ENCODE measurements at places on chromosomes 1 and 21. TPM values are rescaled to one million over a fixed set of nuclear protein-coding genes. Genes with fewer than 3 reads are reported as not detected.

Gene ASCL5
- total RNA-seq: not detected

Gene KDF1
- not detected for total RNA-seq

Gene KRTAP10-1
- total RNA-seq: not detected

Gene TNNI3K
- not detected for total RNA-seq

Gene GOLT1A
- total RNA-seq: not detected

Gene OR2L3
- not detected for total RNA-seq

Gene PLA2G2D
- not detected for total RNA-seq

Gene CLIC6
- not detected for total RNA-seq

DNA sequence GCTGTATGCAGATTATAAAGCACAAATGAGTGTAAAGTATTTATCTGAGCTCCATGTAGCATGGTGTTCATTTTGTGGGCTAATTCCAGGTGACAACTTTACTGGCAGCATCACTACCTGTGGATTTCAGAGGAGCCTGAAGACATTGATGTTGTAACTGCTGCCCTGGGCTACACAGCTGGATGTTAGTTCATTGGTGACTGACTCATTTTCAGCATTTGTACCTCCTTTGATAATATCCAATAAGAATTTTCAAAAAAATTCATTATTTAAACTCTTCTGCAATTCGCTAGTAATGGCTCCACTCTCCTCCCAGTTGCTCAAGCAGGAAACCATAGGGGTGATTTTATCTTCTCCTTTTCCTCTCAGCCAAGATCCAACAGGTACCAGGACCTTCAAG, 37.3 kb upstream of the HSD3B1 start:
- no peak for DNase-seq

GRCh38 chr1:198696211-198696610, 57.4 kb downstream of the PTPRC start:
- DNase-seq: no peak

DNA sequence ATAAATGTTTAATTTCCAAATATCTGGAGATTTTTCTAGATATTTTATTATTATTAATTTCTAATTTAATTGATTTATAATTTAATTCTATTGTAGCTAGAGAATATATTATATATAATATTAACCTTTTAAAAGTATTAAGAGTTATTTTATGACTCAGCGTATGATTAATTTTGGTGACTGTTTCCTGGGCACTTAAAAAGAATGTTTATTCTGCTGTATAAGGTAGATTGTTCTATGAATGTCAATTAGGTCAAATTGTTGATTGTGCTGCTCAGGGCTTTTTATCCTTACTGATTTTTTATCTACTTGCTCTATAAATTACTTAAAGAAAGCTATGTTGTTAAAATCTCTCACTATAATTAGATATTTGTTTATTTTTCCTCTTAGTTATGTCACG, 20.1 kb upstream of the GJA8 start:
- DNase-seq: no peak

- peak; percentile 37 for DNase-seq
These were observed 7.8 kb downstream of the CASZ1 start for GRCh38 chr1:10788592-10789006.

DNA sequence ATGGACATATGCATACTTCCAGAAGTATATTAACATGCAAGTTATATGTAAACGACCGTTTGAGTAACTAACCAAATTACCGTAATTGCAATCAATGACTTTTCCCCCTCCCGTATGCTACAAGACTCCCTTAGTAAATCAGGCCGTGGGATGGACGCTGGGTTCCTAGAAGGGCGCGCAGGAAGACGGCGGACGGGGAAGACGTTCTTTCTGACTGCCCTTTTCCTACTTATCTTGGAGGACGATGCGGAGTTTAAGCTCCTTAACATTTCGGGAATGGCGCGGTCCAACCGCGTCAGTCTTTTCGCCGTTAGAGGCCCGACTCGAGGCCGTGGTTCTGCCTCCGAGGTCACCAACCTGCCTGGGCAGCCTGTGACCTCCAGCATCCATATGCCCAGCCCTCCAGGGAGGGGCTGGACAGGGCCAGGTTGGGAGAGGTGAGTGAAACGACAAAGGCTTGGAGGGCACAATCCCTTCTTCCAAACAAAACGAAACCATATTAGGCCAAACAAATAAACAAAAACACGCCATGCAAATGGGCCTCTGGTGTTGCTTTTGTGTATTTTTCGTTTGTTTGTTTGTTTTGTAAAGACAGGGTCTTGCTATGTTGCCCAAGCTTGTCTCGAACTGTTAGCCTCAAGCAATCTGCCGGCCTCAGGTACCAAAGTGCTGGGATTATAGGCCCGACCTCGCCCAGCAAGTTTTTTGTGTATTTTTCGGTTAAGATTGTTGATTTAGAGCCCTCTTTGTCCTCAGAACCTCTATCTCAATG, 873 bp upstream of the PI4KB start:
- DNase-seq: no peak

DNA sequence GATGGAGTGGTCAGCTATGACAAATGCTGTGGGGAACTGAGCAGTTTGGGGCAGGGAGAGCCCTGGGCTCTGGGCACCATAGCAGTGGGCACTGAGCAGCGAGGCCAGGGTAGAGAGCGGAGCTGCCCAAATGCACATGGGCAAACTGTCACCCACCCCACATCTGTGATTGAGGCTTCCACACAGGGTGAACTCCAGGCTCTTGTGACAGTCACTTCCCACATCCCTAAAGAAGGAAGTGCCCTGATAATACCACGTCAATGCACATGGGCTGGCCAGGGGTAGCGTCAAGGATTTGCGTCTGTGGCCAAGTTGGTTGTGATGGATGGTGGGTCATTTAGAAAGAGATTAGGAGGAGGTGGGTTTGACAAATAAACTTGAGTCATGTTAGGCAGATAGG, 2.6 kb upstream of the GUCA2B start:
- DNase-seq: no peak

- peak; percentile 90 for DNase-seq
These were observed 64.8 kb downstream of the DNTTIP2 start for GRCh38 chr1:93814059-93814794.

GRCh38 chr1:152458384-152459185, 44.5 kb upstream of the CRNN start:
- peak; percentile 65 for DNase-seq

GRCh38 chr1:111948209-111949171, 41.0 kb downstream of the KCND3 start:
- peak; percentile 52 for DNase-seq

DNA sequence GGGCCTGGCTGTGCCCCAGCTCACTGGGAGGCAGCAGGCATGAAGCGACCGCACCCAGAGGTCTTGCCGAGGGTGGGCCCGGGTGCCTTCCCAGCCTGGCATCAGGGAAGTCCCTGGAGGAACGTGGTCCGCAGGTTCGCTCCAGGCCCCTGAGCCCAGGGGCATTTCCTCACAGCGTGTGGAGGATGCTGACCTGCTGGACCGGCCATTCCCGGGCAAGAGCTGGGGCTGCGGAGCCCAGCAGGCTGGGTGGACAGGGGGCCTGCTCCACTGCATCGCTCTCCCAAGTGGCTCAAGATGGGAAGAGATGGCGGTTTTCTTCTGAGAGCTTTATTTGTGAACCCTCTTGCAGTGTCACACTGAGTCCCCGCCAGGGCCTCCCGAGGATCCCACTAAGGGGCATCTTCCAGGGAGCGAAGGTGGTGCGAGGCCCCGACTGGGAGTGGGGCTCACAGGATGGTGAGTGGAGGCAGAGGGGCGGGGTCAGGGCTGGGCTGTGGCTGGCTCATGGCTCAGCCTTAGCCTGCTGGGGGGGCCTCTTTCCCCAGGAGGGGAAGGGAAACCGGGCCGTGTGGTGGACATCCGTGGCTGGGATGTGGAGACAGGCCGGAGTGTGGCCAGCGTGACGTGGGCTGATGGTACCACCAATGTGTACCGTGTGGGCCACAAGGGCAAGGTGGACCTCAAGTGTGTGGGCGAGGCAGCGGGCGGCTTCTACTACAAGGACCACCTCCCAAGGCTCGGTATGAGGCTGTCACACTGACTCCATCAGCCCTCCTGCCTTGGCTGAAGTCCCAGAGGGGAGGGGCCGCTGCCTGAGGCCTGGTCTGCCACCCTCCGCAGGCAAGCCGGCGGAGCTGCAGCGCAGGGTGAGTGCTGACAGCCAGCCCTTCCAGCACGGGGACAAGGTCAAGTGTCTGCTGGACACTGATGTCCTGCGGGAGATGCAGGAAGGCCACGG, 7.2 kb upstream of the MMP23B start:
- no peak for DNase-seq

- DNase-seq: no peak
These were observed 924 bp upstream of the DDOST start for GRCh38 chr1:20662110-20662475.

DNA sequence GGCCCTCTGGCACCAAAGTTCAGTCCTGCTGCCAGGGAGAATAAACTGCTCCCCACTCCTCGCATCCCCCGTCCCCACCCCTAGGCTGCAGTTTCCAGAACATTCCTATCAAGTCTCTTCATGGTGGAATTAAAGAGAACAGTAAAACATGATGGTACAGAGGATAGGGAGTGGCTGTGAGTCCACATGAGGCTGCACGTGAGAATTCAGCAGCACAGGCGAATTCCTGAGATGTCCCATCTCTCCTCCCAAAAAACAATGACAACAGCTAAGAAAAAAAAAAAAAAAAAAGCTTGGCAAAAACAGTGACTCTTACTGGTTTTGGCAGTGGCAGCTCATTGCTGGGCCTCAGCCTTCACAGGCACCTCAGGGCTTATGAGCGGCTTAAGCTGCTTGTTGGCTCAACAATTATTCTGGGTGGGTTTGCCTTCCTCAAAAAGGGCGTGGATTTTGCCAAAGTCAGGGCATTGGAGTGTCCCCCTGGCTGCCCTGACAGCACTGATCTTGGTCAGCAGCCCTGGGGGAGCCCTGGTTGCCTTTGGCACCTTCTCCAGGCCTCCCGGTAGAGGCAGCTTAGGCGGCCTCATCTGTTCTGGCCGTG, 5.7 kb upstream of the IFFO2 start:
- no peak for DNase-seq

DNA sequence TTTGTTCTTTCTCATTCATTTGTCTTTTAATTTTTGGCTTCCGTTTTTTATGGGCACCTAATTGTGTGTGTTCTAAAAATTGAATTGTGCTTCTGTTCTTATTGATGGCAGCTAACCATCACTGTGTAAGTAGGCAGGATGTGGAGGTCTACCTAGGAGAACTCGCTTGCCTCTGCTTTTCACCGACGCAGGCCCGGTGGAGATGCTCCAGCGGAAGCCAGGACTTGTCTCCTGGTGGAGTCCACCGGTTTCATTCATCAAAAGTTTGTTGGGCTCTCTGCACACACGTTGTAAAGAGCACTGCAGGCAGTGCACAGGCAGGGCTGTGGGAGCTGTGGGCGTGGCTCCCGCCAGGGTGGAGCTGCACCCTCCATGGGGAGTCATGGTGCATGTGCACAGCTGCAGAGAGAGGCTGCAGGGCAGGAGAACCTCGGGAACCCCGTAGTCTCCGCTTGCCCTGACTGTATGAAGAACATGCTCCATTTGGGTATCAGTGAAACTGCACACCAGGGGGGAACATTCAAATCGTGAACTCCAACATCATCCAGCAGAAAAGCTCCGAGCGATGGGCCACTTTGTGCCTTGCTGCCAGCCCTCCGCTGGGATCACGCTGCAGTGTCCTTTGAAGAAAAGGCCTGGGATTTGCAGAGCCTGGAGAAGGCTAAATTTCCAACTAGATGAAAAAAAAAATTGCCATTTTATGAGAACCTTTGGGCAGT, 6.0 kb upstream of the C1orf174 start:
- DNase-seq: no peak

GRCh38 chr1:117575586-117576225, 30.1 kb upstream of the TENT5C start:
- no peak for DNase-seq

- no peak for DNase-seq
These were observed 199.0 kb downstream of the OLFM3 start for GRCh38 chr1:101797722-101798121.

DNA sequence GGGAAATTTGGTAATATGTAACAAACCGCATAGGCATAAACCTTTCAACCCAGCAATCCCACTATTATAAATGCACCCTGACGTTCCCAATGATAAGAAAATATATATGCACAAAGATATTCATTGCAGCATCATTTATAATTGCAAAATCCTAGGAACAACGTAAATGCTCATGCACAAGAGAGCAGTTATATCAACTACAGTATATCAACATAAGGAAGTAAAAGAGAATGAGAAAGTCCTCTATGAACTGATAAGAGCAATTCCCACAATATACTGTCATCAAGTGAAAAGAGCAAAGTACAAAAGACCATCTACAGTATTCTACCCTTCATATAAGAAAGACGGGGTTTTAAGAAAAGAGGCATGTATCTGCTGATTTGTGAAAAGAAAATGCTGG, 229.9 kb downstream of the SLC45A1 start:
- DNase-seq: no peak

DNA sequence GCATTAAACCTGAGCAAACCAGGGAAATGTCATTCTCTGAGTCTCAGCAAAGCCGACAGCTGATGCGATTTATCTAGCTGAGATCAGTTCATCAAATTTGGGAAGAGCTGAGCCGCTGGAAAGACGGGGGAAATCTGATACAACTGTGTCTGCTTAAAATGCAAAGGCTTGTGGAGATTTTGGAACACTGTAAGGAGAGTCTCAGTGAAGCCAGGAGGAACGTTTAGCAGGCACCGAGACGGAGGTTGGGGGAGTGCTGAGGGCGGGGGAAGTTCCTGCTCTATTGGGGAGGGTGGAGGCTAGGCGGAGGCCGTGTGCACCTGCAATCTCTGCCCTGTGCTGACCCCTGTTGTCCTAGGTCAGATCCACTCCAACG, 143.2 kb upstream of the CSF3R start:
- DNase-seq: no peak

- DNase-seq: peak; percentile 89
These were observed 1.1 kb upstream of the GTF2B start for GRCh38 chr1:88892357-88892877.

- DNase-seq: peak; percentile 11
These were observed 166.9 kb downstream of the HLX start for GRCh38 chr1:221045842-221046831.

DNA sequence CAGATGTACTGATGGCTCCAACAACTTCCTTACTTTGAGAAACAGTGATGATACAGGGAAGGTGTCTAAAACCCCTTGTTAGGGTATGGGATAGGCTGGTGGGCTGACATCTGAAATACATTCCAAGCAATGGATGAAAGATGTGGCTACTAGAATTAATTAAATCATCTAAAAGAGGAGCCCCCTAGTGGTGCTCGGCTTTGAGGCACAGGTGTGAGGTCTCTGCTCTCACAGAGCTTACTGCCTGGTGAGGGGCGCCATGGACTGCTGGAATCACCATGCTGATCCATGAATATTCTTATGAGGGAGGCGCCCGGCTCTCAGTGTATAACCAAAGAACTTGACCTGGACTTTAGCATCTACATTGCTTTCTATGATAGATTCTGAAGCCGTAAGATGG, 48.5 kb downstream of the GNG4 start:
- DNase-seq: no peak

GRCh38 chr21:45824546-45825215, 156.9 kb upstream of the COL6A1 start:
- DNase-seq: no peak

DNA sequence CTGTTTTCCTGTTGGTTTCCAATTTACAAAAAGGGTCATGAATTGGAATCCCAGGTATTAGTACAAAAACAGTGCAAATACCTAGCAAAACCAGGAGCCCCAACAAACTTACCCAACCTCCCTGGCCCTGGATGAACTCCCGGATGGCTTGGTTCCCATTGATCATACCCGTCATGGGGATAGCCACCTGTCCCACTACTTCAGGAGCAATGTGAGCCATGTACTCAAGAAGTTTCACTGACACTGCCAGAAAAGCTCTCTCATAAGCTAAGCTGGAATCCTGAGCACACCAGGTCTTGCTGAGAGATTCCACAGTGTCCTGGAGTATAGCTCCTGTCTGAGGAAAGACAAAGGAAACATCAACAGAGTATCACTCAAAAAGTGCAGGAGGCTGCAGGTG, 5.7 kb downstream of the BCL2L15 start:
- DNase-seq: no peak

GRCh38 chr1:243482141-243483022, 226.5 kb downstream of the SDCCAG8 start:
- no peak for DNase-seq

Data from HT1080 (cell line).